ENCODE measurements at places on chromosomes 3 and 15. TPM values are rescaled to one million over a fixed set of nuclear protein-coding genes. Genes with fewer than 3 reads are reported as not detected.

GRCh38 chr3:22977650-22978289, 225.4 kb upstream of the UBE2E2 start:
- DNase-seq = no peak

GRCh38 chr3:11569156-11569741, 74.5 kb downstream of the VGLL4 start:
- DNase-seq = no peak

KLF15 gene
- polyA plus RNA-seq = 23.7 TPM

DNA sequence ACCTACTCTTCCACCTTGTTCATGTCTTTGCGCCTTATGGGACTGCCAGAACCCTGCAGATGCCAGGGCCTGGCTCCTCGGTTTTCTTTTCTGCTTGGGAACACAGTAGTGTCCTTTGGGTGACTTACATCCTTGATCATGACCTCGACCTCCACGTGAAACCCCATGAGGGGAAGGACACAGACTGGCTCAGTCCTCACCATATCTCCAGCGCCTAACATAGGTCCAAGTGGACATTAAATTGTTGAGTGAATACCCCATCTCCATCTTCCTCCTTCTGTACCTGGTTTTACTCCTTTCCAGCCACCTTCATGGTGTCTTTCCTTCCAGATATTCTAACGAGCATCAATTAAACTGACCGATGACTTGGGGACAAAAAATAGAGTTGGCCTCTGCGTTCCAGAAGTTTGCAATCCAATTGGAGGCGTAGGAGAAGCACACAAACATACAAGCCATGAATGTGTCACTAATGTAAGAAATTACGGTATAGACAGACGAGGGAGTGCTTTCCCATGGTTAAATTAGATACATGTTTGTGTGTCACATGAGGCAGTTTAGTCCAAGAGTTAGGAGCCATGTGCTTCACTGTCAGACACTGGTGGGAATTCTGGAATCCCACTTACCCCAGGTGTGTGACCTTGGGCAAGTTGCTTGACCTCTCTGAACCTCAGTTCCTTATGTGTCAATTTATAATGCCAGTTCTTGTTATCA, 907 bp upstream of the HERC1 start:
- no peak for DNase-seq

- no peak for DNase-seq
These were observed 335.7 kb upstream of the PPP2R3A start for GRCh38 chr3:135629701-135630408.

GRCh38 chr3:44074181-44074580, 167.5 kb upstream of the TOPAZ1 start:
- DNase-seq = no peak

- DNase-seq = no peak
These were observed 56.8 kb downstream of the IGSF11 start for GRCh38 chr3:118977671-118978392.

APOD gene
- polyA plus RNA-seq = 6.4 TPM

DNA sequence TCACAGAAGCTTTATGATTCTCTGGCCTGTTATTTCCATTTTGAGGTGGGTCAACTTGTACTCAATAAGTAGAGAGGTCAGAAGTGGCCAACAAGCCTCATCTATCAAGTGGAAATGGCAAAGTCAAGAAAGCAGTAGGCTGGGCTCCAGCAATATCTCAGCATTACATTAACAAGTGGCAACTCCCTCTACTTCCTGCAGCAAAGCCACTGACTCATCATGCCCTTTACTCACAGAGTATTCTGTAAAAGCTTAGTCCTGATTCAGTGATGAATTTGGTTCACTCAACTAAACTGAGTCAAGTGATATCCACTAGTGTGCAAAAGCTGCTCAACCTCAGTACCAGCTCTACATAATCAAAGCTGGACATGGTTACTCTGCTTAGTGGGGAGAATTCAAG, 954.6 kb downstream of the EPHA3 start:
- no peak for DNase-seq

THSD4 gene
- polyA plus RNA-seq = 6.3 TPM

PTH1R gene
- polyA plus RNA-seq = 38.6 TPM

DNA sequence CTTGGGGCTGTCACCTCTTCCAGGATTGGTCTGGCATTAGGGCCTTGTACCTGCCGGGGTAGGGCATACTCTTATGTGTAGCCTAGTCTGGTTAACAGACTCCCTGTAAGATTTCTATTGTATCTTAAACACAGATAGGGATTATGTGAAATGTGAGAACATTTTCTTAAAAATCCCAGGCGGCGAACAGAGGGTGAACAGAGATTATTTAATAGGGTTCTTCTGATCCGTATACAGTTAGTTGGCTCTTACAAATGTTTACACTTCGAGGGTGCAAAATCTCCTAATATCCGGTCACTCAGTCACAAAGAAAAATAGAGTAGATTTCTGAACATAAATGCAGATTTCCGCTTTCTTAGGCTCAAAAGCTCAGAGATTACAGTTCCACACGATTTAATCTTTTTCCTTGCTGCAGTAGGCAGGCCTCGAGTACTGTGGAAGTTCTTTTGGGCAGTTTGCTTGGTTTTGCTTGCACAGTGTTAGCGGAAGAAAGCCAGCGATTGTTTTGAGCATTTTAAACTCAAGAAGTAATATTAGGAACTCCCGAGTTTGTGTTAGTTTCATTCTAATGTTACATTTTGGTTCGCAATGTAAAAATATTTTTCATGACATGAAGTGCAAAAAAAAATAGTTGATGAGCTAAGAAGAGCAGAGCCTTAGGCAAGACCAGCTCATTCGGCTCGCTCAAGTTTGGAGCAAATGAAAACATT, 993 bp downstream of the PLCL2 start:
- no peak for DNase-seq
